ENCODE measurements at places on chromosomes 7 and 10.

GRCh38 chr7:33072471-33072870 lies 9.9 kb upstream of the NT5C3A start:
- DNase-seq, result no peak

GRCh38 chr10:69080226-69080625 lies 7.7 kb upstream of the SRGN start:
- no peak for DNase-seq

DNA sequence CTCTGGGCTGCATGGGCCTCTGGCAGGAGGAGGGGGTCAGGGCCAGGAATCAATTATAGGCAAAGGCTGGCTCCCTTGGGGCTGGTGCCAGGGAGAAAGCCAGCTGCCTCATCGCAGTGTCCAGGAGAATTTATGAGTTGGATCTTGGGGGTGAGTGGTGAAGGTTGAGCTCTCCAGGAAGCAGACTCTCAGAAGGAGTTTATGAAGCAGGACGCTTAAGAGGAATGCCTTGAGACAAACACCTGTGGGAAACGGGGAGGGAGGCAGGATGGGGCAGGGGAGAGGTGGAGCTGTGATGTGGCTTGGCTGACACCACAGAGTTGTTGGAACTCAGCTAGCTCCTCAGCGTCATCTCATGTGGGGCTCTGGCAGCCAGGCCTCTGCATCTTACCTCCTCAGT lies 428.5 kb downstream of the RPS24 start:
- no peak for DNase-seq

GRCh38 chr10:94465684-94466083 lies 63.3 kb downstream of the TBC1D12 start:
- DNase-seq, result no peak

DNA sequence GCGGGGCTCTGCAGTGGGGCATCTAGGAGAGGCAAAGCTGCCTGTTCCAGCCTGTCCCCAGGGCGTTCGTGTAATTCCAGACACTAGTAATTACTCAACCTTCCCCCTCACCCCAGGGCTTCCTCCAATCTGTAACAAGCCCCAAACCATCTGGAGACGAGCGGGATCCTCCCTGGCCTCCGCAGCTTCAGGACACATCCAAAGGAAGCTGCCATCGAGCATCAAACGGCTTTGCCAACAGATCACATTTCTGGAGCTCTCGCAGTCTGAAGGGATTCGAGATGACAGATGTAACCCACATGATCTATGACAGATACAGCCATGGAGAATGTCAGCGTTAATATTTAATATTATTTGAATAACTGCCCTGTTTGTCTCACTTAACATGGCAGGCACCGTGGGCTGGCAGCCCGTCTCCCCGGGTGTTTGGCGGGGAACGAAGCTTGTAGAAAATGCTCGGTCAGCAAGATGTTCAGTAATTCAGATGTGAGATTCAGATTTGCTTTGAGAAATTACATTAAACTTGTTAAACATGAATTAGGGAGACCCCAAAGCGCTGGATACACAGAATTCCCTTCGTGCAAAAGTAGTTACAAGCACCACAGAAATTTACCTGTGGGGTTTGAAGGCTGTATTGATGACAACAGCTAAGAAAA lies 108.5 kb upstream of the C7orf33 start:
- DNase-seq, result no peak

DNA sequence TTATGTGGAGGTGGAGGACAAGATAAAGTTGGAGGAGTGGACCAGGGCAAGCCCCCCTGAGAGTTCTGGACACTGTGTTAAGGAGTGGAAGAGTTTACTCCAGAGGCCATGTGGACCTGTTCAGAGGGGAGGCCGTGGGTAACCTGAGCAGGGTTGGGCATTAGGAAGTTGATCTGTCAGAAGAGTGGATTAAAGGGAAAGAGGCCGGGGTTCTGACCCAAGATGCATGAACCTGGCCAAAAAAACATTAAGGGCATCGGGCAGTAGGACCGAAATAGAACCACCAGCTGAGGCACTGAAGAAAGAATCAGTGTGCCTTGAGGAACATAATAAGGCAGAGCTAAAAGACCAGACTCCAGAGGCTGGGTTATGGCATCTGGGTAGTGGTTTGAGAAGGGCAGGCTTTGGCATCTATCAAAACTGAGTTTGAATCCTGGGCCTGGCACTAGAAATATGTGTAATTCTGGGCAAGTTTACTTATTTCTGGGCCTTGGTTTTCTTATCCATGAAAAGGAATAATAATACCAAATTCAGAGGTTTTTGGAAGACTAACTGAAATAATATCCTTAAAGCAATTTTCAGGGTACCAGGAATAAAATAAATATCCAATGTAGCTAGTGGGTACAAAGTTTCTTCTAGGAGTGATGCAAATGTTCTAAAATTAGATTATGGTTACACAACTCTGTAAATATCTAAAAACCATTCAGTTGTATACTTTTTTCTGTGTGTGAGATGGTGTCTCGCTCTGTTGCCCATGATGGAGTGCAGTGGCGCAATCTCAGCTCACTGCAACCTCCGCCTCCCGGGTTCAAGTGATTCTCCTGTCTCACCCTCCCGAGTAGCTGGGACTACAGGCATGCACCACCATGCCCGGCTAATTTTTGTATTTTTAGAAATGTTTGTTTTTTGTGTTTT lies 10.9 kb upstream of the FRAT1 start:
- no peak for DNase-seq

GRCh38 chr10:87930141-87930540 lies 66.7 kb downstream of the PTEN start:
- DNase-seq, result no peak

DNA sequence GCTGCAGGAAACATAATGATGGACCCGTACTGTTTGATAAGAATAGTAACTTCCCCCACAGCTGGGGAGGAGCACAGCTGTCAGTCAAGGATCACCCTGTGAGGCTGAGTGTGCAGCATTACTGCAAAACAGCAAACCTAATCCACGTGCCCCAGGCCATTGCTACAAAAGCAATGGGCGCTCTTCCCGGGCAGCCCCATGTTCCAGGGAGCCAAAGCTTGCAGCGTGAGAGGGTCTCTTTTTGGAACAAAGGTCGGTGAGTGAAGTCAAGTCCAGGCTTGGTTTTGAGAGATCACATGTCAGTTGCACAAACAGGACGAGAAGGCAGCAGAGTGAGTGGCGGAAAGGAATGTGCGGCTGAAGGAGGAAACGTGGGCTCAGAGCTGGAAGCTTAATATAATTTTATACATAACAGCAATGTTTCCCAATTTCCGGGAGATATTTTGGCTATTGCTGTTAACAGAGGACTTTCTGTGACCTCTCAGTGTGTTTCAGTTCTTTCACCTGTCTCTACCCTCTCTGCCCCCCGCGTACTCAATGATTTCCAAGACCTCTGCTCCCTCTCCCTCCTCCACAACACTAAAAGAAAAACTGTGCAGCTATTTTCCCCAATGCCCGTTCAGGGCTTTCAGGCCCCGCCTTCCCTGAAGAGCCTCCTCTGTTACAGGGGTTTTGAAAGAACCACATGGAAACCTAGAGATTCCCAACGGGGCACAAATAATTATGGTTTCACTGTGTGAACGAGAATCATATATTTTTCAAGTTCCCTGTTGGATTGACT lies 128.9 kb downstream of the MTPAP start:
- DNase-seq, result no peak

DNA sequence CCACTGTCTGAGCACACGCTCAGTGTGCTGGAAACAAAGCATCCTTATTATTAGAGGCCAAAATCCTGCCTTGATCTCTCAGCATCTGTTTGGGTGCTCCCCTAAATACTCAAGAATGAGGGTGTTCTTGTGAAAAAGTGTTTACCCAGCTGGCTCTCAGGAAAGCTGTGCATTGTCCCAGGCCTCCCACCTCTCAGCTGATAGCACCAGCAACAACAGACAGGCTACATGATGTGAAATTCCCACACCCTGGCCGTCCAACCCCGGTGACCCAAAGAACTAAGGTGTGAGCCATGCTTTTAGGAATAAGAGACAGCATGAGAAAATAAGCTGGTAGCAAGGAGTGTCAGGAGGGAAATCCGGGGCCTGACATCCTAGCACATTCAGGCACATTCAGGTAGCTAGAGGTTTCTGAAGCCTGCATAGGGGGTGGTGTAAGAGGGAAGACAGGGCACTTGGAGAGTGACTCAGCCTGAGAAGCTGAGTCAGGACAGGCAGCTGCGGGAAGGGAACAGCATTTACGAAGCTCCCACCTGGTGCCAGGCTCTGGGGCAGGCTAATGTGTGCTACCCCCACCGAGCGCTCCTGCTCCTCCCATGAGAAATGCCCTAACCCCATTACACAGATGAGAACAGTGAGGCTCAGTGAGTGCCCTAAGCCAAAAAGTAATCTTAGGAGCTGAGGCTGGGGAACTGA lies 205.6 kb downstream of the GRID1 start:
- DNase-seq, result no peak

GRCh38 chr7:151623766-151624165 lies 104.1 kb upstream of the RHEB start:
- no peak for DNase-seq

- DNase-seq, result no peak
Measured at GRCh38 chr10:29321656-29322055, 32.8 kb downstream of the LYZL1 start.

DNA sequence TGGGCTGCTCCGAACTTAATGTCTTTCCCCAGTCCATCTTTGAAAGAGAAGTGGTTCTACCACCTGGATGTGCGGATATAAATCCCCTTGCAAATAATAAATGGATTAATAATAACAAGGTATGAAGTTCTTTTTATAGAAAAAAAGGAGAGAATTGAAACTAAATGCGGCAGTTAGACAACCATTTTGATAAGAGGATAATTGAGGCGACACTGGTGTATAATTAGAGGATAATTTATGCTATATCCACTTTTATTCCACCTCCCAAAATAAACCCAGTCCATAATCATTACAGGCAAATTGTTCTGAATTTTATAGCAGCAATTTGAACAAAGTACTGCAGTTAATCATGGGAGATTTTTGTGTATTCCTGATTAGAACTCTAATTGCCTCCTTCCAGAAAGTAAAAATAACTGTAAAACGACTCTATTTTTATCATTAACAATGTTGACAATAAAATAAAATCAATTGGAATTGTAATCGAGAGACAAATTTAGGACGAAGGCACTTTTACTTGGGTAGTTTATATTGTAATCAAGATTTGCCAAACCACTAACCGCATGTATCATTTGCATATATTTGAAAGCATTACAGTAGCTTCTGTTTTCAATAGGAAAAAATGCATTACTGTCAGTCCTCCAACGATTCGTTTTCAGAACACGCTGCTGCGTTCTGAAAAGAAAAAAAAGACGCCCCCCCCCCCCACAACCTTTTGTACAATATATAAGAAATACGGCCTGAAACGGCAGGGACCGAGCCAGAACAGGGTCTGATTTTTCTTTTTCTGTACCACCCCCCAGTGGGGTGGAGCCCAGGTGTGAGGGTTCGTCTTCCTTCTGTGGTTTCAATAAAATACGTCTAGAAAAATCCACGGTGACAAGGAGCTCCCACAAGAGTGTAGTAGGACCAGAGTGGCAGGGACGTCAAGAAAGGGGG lies 838 bp upstream of the DLX6 start:
- DNase-seq, result no peak

DNA sequence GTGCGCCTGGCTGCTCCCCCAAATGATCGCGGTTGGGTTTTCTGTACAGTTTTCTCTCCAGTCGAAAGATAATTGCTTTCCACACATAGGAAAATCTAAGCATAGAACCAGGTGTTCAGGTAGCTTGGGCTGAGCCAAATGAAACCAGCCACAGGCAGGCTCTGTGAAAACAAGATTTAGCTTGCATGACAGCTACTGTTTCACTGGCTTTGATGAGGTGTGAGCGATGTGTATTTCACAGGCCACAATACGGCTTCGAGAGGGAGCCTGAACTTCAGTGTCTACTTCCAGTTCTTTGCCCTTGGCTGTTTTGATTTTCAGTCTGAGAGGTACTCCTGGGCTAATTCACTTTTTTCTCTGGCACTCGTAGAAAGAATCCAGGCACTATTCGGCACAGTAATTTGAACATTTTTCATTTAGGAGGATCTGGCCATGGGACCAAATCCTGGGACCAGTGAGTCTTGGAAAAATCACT lies 110.5 kb downstream of the JCAD start:
- peak; percentile 31 for DNase-seq

DNA sequence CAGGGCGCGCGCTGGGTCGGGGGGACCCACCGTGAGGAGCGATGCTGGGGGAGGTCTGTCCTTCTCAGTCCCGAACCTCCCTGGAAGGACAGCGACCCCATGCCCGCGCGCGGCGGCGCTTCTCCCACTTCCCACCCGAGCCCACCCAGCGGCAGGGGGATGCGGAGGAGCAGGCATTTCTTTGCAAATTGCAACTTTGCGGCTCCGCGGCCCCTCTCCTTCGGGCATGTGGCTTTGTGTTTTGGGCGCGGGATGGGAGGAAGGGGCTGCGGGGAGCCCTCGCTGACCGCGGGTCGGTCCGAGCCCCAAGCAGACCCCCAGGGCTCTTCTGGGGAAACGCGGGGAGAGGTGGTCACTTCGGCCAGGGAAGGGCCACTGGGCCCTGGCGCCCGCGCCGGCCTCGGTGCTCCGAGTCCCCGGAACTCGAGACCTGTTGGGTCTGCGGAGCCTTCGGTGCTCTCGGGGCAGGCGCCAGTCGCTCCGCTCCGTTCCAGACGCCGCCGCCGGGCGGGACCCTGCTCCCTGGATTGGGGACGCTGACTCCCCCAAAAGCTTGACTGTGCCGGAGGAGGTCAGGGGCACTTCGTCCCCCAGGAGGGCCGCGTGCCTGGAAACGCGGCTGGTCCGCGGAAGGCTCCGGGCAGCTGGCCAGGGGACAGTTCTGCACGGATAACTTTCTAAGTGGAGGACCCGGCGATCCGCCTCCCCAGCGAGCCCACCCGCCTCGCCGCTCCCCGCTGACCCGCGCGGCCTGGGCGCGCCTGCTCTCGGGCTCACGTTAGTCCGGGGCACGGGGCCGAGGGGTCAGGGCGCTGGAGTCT lies 164.2 kb upstream of the DPP6 start:
- DNase-seq, result no peak

DNA sequence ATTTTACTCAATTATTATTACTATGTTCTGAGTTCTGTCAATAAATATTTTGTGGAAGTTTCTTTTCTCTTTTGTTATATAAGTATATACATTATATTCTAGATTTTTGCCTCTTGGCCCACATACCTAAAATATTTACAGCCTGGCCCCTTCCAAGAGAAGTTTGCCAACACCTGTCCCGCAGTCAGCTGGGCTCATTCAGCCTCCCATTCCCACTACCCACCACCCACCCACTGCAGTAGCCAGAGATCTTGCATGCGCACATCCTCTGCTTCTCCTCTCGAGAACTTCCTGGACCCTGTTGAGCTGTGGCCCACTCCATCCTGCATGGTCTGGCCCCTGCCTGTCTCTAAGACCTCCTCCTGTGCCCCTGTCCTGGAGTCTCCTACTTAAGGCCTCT lies 33.6 kb downstream of the WIPF3 start:
- no peak for DNase-seq

DNA sequence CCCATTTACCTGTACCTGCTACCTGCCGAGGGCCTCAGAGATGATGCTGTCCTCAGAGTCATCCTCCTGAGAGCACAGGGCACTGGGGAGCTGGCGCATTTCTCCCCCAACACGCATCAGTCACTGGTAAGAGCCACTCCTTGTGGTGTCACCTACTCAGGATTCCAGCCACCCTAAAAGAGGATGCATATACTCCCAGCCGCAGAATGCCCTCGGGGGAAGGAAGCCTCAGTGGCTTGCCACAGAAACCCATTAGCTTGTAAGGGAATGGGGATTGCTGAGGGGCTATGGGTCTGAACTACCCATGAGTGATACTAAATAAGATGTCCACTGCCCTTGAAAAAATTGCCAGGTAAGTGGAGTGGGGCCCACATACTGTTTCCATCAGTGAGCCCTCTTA lies 279.2 kb downstream of the WDR11 start:
- DNase-seq, result no peak

- DNase-seq, result peak; percentile 52
Measured at GRCh38 chr7:108455998-108456677, at the start of gene NRCAM. Gene NRCAM, minus strand, starts transcription at chr7:108456436. Its CDS starts 216,372 bp downstream, at chr7:108240064.
